ENCODE measurements at places on chromosomes 2 and 18. TPM values are rescaled to one million over a fixed set of nuclear protein-coding genes. Genes with fewer than 3 reads are reported as not detected.

The CROCC2 gene
- total RNA-seq, result 0.18 TPM

The LYG1 gene
- total RNA-seq, result 2.1 TPM

The POTEE gene
- total RNA-seq, result 0.45 TPM

The PLCD4 gene
- total RNA-seq, result 9.1 TPM

The PRSS56 gene
- not detected for total RNA-seq

The ALKAL2 gene
- total RNA-seq, result 3.0 TPM

The ACADL gene
- total RNA-seq, result 32.4 TPM

The SERPINB11 gene
- not detected for total RNA-seq

The NAT8 gene
- total RNA-seq, result not detected

The DLX2 gene
- 0.27 TPM for total RNA-seq

All from sciatic nerve (tissue), 2 donors.